ENCODE measurements at places on chromosomes 5 and 9.
A peak's percentile ranks its signal among the peaks of the same experiment; 100 is the strongest.

GRCh38 chr5:132385326-132386105 is 16.0 kb downstream of the SLC22A5 start:
- no peaks in the 10 kb centered on the region for H3K27me3 ChIP-seq
- no peak for DNase-seq
- H3K4me1 ChIP-seq, result peaks cover 34% of the 10 kb centered on the region
- H3K36me3 ChIP-seq, result no peaks in the 10 kb centered on the region

- DNase-seq, result no peak
- no peak overlapping the region for H3K27ac ChIP-seq
- no peaks in the 10 kb centered on the region for H3K4me1 ChIP-seq
These were observed 209.4 kb upstream of the MSX2 start for GRCh38 chr5:174514983-174515394.

DNA sequence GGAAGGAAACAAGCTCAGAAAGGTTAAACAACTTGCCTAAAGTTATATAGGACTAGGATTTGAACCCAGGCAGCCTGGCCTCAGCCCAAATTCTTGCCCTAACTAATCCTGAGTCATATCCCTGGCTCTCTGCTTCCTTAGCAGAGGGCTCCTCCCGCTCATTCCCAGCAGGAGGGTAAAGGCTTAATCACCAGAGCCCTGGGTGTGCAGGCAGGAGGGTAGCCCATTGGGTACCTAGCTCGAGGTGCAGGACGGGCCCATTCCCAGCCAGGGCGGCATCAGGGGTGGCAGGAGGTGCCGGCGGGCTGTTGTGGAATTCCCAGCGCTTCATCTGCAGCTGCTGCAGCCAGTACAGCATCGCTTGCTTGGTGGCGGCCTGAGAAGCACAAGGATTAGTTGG is 3.9 kb downstream of the TBC1D2 start:
- no peak overlapping the region for H3K27ac ChIP-seq
- no peaks in the 10 kb centered on the region for H3K4me1 ChIP-seq
- H3K4me3 ChIP-seq, result no peak overlapping the region

- no peaks in the 10 kb centered on the region for H3K36me3 ChIP-seq
- no peaks in the 10 kb centered on the region for H3K27me3 ChIP-seq
- no peaks in the 10 kb centered on the region for H3K4me1 ChIP-seq
- no peak for DNase-seq
- no peak overlapping the region for H3K4me3 ChIP-seq
These were observed 90.3 kb downstream of the ZNF474 start for GRCh38 chr5:122219436-122220166.

GRCh38 chr5:123753937-123754891 is 242.2 kb downstream of the CSNK1G3 start:
- H3K27me3 ChIP-seq, result no peaks in the 10 kb centered on the region
- no peaks in the 10 kb centered on the region for H3K4me1 ChIP-seq
- H3K27ac ChIP-seq, result peak overlapping the region; percentile 23
- no peaks in the 10 kb centered on the region for H3K36me3 ChIP-seq
- no peak for DNase-seq
- no peak overlapping the region for H3K4me3 ChIP-seq

DNA sequence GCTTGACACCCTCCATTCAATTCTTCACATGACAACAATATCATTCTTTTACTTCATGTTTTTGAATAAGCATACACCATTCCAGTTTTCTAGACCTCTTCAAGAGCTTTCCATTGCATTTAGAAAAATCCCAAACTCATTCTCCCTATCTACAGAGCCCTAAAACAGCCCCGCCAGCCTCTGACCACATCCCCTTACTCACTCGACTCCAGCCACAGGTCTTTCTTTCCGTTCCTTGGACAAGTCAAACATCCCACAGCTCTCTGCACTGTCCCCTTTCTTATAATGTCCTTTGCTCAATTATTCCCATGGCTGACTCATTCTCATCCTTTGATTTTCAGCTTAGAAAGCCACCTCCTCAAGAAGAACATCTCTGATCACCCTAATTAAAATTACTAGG is 38.2 kb downstream of the TTC39B start:
- no peaks in the 10 kb centered on the region for H3K4me1 ChIP-seq
- no peak overlapping the region for H3K27ac ChIP-seq
- no peaks in the 10 kb centered on the region for H3K27me3 ChIP-seq
- no peaks in the 10 kb centered on the region for H3K36me3 ChIP-seq
- no peak overlapping the region for H3K4me3 ChIP-seq
- DNase-seq, result no peak

DNA sequence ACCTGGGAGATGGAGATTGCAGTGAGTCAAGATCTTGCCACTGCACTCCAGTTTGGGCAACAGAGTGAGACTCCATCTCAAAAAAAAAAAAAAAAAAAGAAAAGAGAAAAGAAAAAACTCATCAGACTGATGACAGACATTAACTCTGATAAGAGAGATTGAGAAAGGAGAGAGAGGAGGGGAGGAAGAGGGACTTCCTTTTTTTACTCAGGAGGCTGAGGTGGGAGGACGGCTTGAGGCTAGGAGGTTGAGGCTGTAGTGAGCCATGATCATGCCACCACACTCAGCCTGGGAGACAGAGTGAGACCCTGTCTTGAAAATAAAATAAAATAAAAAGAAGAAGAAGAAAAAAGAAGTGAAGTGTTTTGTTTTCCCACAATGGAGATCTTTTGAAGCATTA is 9.7 kb upstream of the MSMP start:
- no peak overlapping the region for H3K4me3 ChIP-seq
- no peak overlapping the region for H3K27ac ChIP-seq
- peaks cover 6% of the 10 kb centered on the region for H3K4me1 ChIP-seq
- no peaks in the 10 kb centered on the region for H3K27me3 ChIP-seq
- H3K36me3 ChIP-seq, result no peaks in the 10 kb centered on the region
- no peak for DNase-seq

GRCh38 chr5:138032028-138032571 is 779 bp downstream of the FAM13B start:
- H3K4me3 ChIP-seq, result peak overlapping the region; percentile 80
- peaks cover 64% of the 10 kb centered on the region for H3K4me1 ChIP-seq
- no peaks in the 10 kb centered on the region for H3K27me3 ChIP-seq
- DNase-seq, result peak; percentile 39
